ENCODE measurements at places on chromosomes 11 and 22.

GRCh38 chr11:32775908-32776307 is 18.6 kb downstream of the CCDC73 start:
- DNase-seq = no peak

DNA sequence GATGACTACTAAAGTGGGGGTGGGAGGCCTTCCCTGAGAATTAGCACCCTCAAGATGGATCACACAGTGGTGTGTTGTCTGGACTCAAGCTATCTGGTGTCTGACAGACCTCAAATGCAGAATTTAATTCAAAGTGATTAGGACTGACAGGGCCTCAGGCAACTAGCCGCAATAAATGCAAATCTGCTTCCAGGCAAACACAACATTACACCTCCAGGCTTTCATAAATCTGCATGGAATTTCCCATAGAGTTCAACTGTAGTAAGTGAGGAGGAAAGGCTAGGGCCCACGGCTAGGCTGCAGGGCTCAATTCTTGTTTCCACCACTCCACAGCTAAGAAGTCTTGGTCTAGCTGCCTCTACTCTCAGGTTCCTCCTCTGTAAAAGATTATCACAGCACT is 331.4 kb downstream of the LARGE1 start:
- no peak for DNase-seq

- no peak for DNase-seq
Observed at GRCh38 chr22:40176921-40177737, 596 bp upstream of the TNRC6B start.

- peak; percentile 92 for DNase-seq
Observed at GRCh38 chr11:123511037-123511870, 81.2 kb downstream of the GRAMD1B start.

DNA sequence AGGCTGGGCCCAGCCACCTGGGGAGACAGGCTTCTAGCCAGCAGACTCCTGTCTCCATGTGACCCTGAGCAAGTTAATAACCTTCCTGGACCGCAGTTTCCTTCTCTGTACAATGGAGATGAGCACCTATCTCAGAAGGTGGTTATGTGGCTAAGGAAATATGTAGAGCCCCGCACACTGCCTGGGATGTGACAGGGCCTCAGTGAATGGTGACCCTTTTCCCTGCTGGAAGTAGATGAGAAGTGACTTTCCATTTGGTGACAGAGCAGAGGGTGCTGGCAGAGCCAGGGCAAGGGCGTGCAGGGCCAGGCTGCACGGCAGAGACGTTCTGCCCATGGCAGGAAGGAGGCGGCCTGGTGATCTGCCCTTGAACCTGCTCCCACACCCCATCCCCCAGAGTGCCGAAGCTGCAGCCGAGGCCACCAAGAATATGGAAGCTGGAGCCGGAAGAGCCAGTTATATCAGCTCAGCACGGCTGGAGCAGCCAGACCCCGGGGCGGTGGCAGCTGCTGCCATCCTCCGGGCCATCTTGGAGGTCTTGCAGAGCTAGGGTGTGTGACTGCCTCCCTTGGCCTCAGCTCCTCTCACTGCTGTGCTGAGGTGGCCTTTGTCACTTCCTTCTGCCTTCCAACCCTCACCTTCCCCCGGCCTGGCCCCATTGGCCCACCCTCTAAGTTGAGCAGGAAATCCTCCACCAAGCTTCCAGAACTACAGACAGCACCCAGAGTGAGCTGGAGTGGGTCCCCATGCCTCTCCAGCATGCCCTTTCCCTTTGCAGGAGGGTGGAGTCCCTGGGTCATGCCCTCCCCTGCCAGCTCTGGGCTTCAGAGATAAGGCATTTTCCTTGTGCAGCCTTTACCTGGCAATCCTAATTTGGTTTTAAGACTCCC is 13.2 kb downstream of the TKFC start:
- no peak for DNase-seq

- DNase-seq = peak; percentile 17
Observed at GRCh38 chr22:46576556-46577367, 39.3 kb upstream of the CELSR1 start.

GRCh38 chr11:43517518-43517917 is 158.8 kb downstream of the TTC17 start:
- DNase-seq = no peak

GRCh38 chr22:30439226-30439625 is 13.7 kb downstream of the MTFP1 start:
- no peak for DNase-seq

GRCh38 chr11:75668451-75669297 is at the start of gene MAP6:
TSS of gene MAP6 (minus strand) at chr11:75669038. CDS start at chr11:75668369, 669 bp downstream.
- DNase-seq = peak; percentile 31

- DNase-seq = no peak
Observed at GRCh38 chr11:111573821-111574249, 28.4 kb upstream of the SIK2 start.

DNA sequence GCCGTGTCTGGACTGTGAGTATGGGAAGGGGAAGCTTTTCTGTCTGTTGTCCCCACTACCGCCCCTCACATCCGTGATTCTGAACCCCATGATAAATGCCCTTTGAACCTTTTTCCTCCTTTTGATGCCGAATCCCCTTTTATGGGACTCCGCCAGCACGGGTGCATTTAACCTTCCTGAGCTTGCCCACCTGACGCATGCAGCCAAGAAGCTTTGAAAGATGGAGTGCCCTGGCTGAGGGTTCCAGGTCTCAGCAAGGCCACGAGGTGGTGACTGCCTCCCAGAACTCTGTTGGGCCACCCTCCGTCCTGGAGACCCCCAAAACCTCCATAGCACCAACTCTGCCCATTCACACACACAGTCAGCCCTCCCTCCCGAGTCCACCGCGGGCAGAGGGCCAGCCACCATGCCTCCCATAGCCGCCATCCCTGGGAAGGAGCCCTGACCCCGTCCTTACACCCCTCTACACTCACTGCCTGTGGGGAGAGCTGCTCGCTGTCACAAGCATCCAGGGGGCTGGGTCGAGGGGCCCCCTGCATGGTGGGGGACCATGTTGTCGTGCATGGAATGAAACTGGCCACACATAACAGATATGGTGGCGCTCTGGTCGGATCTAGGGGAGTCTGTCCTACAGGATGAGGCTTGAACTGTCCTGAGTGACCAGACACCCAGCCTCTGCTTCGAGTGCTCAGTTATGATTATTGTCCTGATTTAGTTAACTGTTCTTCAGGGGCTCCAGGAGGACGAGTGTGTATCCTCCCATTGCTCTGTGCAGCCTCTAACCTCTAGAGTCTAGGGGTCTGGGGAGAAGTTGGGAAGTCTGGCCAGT is 822 bp upstream of the COMT start:
- DNase-seq = no peak

DNA sequence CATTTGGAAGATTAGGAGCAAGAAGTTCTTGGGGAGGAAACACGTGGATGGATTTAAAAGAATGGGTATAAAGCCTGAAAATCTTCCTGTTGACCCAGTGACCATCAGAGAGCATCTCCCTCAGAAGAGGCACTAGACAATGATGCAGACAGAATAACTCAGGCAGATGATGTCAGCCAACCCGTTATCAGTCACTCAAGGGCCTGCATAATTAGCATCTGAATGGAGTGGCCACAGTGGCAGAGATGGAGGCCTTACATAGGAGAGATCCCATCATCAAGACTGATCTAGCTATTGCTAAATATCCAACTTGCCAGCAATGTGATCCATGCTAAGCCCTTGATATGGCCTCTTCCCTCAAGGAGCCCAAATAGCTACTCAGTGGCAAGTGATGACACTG is 70.7 kb upstream of the CD82 start:
- DNase-seq = no peak

DNA sequence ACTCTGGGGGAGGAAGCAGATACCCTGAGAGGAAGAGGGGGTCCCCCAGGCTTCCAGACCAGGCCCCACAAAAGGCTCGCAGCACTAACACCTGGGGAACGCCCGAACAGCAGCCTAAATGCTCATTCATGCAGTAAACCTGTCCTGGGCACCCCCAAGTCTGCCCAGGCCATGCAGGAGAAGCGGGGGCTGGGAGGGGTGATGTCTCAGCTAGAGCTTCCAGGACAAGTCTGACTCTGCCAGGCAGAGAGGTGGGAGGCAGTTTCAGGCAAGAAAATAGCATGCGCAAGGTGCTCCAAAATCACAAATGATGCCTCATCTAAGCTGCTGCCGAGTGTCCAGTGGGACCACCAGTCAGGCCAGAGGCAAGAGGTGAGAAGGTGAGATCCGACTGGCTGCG is 14.6 kb downstream of the CABP7 start:
- no peak for DNase-seq

- DNase-seq = no peak
Observed at GRCh38 chr11:102886999-102887398, 12.2 kb upstream of the MMP12 start.

GRCh38 chr11:19924311-19924710 is 211.7 kb downstream of the NAV2 start:
- DNase-seq = no peak

- peak; percentile 27 for DNase-seq
Observed at GRCh38 chr11:26753723-26754504, 32.1 kb upstream of the SLC5A12 start.

DNA sequence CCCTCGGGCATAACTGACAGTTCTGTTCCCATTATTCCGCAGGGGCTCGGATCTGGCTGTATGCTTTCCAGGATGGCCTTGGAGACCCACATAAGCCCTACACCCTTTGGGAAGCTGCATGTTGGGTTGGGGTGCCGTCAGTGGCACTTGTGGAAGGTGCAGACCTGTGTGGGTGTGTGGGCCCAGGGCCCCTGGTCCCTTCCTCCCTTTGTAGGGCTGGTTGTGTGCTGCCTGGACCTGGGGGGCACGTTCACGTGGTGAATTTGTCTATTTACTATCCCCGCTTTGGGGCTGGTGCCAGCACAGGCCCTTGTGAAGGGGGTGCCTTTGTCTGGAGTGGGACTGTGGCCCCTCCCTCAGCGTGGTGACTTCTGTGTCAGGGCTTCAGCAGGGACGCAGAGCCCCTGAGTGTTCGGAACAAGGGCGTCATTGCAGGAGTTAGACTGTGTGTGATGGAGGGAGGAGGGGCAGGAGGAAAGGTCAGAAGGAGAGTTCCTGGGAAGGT is 15.0 kb upstream of the PPP6R3 start:
- no peak for DNase-seq

- DNase-seq = peak; percentile 42
Observed at GRCh38 chr11:64241491-64242374, 838 bp downstream of the FKBP2 start.

DNA sequence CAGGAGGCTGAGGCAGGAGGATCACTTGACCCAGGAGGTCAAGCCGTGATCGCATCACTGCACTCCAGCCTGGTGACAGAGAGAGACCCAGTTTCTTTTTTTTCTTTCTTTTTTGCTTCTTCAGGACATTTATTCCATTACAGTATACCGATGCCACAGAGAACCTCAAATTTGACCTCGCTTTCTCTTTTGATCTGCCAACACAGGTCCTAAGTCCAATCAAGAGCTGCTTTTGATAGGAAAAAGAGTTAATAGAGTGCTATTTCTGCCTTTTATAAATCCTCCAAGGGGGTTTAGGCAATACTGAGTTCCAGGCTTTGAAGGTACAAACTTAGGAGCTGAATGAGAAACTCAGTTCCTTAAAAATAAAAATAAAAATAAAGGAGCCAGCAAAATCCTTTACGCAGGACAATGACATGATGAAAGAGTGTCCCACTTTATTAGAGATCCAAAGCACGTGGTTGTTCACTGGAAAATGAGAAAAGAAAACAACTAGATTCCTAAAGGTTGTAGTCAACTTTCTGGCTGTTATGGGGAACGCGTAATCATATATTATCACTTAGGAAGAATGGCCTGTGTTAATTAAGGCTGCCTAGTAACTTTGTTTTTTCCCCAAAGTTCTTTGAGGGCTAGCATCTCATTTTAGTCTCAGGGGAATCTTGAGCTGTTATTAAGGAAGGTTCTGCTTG is 27.2 kb downstream of the FADD start:
- no peak for DNase-seq

DNA sequence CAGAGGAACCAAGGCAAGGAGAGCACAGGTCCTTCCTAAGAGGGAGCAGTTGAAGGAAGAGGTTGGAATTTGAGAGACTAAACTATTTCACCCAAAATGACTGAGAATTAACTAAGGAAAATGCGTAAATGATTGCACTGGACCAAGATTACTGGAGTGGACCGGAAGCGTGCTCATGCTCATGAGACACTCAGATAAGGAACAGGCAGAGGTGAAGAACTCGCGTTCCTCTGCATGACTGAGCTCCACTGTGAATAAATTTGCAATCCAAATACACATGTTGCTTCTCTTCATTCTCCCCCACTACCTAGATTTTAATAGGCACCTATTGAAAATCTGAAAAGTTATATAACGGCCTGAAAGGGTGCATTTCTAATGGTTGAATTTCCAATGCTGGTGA is 207.0 kb downstream of the KIRREL3 start:
- no peak for DNase-seq

- DNase-seq = no peak
Observed at GRCh38 chr11:128447233-128447632, 140.1 kb downstream of the ETS1 start.

- no peak for DNase-seq
Observed at GRCh38 chr11:61691380-61692156, 11.4 kb downstream of the DAGLA start.

DNA sequence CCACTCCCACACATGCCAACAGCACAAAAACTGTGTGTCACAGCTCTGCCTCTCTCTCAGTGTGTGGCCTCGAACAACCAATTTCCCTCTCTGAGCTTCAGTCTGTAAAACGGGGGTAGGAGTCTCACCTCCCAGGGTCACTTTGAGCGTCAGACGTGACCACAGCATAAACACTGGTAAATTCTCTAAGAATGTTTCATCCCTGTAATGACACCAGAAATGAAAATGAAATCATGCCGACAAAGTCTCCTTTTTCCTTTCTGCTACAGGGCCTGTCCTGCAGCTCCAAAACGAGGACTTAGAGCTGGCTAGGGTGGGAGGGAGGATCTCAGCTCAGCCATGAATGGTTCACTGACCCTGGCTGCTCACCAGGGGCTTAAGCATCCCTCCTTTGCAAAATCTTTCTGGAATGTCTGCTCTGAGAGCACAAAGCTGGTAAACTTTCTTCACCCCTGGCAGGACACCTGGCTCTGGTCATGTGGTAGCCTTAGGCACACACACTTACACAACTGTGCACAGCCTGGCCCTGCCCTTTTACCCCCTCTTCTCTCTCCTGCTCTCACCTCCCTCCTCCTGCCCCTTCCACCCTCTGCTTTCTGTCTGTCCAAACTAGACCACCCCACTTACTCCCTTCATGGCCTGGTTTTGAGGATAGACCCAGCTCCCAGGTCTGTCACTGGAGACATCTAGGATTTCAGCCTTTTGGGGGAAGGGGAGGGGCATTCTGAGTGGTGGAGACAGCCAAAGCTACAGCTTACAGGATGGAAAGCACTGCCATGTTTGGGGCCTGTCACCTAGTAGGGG is 12.3 kb upstream of the TSKU start:
- DNase-seq = no peak

GRCh38 chr11:45233121-45233803 is 52.9 kb downstream of the SYT13 start:
- peak; percentile 19 for DNase-seq

DNA sequence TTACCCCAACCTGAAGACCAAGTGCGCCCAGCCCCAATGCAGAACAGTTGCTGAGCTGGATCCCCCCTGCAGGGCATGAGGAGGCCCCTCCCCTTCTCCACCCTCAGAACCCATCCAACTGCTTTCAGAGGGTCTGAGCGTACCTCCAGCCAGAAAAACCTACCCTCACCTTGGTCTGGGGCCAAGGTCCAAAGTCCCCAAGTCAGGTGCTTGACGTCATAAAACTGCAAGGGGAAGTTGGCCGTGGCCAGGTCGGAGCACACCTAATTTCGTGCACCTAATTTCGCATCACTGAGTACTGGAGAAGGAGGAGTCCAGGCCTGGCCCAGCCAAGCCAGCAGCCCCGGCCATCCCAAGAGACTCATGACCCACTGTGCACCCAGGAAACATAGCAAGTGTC is 289.8 kb downstream of the CTTN start:
- no peak for DNase-seq

Data from NCI-H774 (cell line).